Umbilical cord (tissue), 2 donors: ENCODE measurements at places on chromosomes 16 and 17. TPM values are rescaled to one million over a fixed set of nuclear protein-coding genes. Genes with fewer than 3 reads are reported as not detected.

- DNase-seq = peak; percentile 47
Observed at GRCh38 chr17:12618557-12618956, 47.1 kb upstream of the MYOCD start.

- DNase-seq = no peak
Observed at GRCh38 chr16:19507867-19508266, 14.0 kb downstream of the GDE1 start.

DNA sequence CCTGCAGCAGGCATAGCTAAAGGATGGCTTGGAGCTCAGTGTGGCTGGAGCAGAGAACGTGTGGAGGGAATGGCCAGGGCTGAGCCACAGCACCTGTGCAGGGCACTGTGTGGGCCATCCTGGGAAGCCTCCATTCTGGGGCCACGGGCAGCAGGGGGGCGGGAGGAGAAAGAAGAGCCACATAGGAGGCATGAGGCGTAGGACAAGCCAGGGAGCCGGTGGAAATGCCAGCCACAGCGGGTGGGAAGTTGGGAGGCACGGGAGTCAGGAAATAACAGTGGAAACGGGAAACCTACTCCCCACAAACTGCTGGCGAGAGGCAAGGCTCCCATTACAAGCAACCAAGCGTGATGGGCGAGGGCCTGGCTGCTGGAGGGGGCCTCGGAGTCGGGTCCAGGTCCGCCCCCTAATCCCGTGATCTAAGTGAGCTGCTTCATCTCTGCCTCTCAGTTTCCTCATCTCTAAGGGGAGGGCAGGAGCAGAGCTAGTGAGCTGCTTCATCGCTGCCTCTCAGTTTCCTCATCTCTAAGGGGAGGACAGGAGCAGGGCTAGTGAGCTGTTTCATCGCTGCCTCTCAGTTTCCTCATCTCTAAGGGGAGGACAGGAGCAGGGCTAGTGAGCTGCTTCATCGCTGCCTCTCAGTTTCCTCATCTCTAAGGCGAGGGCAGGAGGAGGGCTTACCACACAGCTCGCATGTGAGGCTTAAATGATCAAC lies 104.9 kb downstream of the ADCY9 start:
- DNase-seq = peak; percentile 38

- no peak for DNase-seq
Observed at GRCh38 chr16:46731691-46732555, 16.2 kb downstream of the MYLK3 start.

DNA sequence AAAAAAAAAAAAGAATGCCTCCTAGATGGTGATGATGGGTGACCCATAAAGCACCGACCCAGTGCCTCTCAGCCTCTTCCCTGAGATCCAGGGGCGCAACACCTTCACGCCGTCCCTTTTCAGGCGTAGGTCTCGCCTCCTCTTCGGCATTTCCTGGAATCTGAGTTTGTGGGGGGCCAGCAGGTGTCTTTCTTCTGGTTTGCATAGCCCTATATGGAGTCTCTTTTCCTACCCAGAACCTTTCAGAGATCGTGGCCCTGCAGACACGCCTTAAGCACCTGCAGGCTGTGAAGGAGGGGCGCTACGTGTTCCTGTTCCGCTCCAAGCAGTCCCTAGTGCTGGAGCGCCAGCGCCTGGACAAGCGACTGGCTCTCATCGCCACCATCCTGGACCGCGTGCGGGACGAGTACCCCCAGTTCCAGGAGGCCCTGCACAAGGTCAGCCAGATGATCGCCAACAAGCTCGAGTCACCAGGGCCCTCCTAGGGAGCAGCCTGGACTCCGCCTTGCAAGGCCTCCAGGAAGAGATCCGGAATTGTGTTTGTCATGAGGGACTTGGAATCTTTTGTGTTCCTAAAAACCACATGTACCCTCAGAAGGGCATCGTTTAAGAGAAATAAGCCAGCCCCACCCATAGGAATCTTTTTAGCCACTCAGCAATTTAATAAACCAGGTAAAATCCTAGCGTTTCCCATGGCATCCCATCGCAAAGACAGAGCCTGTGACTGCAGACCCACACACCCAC lies 1.9 kb upstream of the GAA start:
- no peak for DNase-seq

DNA sequence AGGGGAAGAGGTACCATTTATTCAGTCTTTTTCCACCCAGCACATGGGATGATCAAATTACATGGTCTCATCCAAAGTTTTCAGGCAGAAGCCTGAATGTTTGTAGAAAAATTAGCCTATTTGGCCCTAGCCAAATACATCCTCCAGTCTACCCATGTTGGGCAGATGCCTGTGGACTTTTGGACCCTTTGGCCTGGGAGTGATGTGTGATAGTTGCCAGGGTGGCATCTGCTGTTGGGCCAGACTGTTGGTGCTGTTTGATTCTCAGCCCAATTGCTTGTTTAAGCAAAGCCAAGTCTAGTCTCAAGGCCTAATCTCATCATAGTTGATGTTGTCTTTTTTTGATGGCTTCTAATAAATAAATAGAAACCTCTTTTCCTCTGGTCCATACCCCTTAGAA lies 419.0 kb downstream of the CDH13 start:
- no peak for DNase-seq

GRCh38 chr16:17759451-17760390 lies 289.0 kb upstream of the XYLT1 start:
- no peak for DNase-seq

- no peak for DNase-seq
Observed at GRCh38 chr17:4199818-4200402, 56.9 kb downstream of the CYB5D2 start.

- peak; percentile 5 for DNase-seq
Observed at GRCh38 chr16:25747160-25747758, 55.5 kb downstream of the HS3ST4 start.

DNA sequence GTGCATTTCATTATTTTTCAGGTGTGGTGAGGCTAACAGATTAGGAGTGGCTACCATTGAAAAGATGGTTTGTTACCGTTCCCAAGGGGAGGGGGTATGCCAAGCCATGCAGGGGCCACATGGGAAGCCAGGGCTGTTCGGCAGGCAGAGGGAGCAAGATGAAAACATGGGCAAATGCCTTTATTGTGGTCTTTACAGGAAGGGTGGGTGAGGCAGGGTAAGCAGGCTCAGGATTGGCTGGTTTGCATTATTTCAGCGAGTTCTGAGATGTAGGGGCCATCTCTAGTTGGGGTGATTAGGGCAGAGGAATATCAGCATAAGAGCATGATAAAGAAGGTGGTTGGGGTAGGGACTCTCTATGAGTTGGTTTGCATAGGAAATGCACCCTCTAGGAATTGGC lies 117.6 kb downstream of the CCT6B start:
- DNase-seq = no peak

GRCh38 chr17:62566996-62567578 lies 60.4 kb upstream of the MRC2 start:
- DNase-seq = no peak

DNA sequence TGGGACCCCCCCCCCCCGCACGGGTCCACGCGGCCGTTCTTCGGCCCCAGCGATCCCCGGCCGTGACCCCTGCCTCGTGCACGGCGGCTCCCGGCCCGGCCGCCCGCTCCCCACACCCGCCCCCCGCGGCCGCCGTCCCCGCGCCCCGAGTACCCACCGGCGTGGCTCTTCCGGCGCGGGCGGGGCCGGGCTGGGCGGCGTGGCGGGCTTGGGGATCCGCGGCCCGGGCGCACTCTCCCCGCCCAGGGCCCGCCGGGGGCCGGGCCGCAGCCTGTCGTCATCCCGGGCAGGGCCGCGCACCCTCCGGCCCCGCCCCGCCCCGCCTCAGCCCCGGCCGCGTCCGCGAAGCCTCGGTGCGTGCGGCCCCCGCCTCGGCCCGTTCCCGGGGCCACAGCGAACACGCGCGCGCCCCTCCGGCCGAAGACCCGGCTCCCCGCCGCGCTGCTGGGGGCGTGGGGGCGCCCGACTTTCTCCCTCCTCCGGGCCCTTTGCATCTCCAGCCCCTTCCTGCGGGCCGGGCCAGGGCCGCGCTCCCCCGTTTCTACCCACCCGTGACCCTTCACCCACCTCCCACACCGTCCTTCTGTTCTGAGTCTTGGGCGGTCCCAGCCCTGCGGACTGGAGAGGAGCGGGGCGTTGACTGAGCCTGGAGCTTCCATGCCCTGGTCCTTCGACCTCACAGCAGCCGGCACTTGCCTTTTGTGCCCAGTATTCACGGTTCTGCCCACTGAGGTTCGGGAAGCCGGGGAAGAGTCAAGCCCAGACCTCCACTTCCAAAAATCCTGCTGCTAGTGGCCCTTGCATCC lies 840 bp downstream of the MYO1C start:
- peak; percentile 77 for DNase-seq

DNA sequence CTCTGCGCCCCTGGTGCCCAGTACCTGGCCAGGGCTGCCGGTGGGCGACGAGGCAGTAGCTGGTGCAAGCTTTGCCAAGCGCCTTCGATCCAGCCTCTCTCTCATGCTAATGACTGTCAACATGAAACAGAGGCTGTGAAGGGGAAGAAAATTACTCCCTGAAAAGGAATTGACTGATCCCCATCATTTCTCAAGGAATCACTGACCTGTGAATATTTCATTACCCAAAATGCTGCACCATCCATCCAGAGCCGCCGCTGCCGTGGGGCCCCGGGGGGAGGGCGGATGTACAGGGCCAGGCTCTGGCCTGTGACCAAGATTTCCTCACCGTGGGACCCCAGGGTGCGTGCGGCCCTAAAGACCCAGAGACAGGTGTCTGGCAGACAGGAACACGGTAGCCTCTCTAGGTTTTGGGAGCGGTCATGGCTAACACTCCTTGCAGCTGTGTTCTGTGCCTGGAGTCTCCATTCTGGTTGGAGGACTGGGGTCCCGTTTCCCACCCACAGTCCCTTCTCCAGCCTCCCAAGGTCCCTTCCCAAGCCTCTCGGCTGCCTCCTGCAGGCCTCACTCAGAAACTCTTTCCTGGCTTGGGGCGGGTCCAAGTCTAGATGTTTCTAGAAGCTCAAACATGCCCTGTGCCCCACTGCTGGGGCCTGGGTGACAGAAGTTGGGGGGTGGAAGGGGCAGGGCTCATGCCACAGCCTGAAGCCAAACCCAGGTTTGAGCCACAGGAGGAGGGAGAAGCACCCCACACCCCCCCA lies 73.3 kb downstream of the ENGASE start:
- no peak for DNase-seq

- no peak for DNase-seq
Observed at GRCh38 chr16:4513086-4513860, 25.3 kb downstream of the CDIP1 start.

GRCh38 chr16:75108792-75109731 lies 7.5 kb downstream of the LDHD start:
- peak; percentile 87 for DNase-seq

DNA sequence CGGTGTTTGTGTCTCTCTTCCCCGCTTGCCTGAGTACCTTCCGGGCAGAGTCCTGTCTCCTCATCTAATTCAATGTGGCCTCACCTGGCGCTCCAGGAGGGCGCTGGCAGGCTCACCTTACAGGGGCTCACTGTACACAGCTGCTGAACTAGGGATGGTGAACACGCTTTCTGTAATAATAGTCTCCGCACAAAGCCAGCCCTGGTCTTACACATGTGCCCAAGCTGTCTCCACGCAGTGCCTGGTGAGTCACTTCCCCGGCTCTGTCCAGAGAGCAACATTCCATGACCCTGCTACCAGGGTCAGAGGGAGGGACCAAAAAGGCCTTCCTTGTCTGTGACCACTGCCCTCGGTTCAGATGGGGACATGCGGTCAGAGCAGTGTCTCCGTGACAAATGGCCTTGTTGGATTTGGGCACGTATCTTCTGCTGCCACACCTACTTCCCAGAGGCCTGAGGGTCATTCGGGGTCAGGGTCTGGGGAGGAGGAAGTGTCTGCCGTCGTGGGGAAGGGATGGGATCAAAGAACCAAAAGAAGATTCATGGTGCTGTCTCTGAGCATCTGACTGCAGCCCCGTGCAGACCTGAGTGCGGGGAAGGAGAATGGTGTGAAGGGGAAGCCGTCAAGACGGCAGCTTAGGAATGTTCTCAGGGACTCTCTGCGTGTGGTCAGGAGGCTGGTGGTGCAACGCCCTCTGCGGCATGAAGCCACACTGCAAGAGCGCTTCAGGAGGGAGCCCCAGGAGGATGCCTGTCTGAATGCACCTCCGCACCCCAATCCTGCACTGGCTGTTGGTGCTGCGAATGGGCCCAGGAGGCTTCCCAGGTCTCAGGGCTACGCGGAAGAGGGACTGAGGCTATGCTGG lies 68.8 kb downstream of the IL21R start:
- DNase-seq = no peak

- peak; percentile 79 for DNase-seq
Observed at GRCh38 chr16:69613378-69614154, 47.8 kb downstream of the NFAT5 start.

GRCh38 chr17:73017658-73018057 lies 74.8 kb downstream of the SLC39A11 start:
- DNase-seq = peak; percentile 75

DNA sequence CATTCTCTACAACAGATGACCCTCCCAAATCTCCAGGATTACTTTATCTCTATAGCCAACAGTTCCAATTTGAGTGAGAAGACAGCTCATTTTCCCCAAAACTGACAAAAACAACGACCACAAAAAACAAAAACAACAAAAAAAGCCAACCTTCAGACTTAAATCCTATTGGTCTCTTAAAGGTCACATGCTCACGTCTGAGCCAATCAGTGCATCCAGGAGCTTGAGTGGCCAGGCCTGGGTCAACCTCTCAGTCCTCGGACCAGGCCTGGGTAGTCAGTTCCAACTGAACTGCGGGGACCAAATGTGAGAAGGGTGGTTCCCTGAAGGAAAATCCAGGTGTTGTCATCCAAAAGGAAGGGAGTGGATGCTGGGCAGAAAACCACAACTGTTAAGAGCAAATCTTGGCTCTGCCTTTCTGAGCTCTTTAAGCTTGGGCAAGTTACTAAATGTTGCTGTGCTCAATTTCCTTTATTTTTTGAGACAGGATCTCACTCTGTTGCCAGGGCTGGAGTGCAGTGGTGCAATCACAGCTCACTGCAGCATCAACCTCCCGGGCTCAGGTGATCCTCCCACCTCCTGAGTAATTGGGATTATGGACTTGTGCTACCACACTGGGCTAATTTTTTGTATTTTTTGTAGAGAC lies 43.0 kb upstream of the MSI2 start:
- no peak for DNase-seq

- no peak for DNase-seq
Observed at GRCh38 chr16:11358531-11358930, 13.3 kb downstream of the RMI2 start.

- DNase-seq = no peak
Observed at GRCh38 chr17:58136669-58137279, 11.4 kb upstream of the OR4D1 start.

GRCh38 chr17:38608648-38609047 lies 2.9 kb upstream of the SRCIN1 start:
- no peak for DNase-seq

GRCh38 chr17:44115585-44116415 lies 7.6 kb downstream of the HDAC5 start:
- DNase-seq = no peak

GRCh38 chr16:8894736-8895334 lies 12.7 kb downstream of the LITAFD start:
- no peak for DNase-seq

GRCh38 chr17:27630607-27631410 lies at the start of gene LGALS9:
Gene LGALS9 (plus strand): TSS chr17:27631188. CDS start chr17:27631266, 78 bp downstream.
- peak; percentile 31 for DNase-seq

The CA4 gene
- total RNA-seq = not detected

The COPRS gene
- total RNA-seq = 103 TPM

The ADORA2B gene
- 13.5 TPM for total RNA-seq

The SLC52A1 gene
- 1.4 TPM for total RNA-seq

The PKMYT1 gene
- total RNA-seq = 6.0 TPM

The ZFHX3 gene
- 26.7 TPM for total RNA-seq

The SLC47A1 gene
- total RNA-seq = 0.48 TPM

The SAMD14 gene
- 5.5 TPM for total RNA-seq

The ZNF385C gene
- 1.2 TPM for total RNA-seq

The OR4D1 gene
- 4.6 TPM for total RNA-seq

The HOXB7 gene
- 0.96 TPM for total RNA-seq

The C16orf86 gene
- 1.7 TPM for total RNA-seq

The CRAMP1 gene
- total RNA-seq = 6.0 TPM

The KRT39 gene
- total RNA-seq = 2.4 TPM

The CDH16 gene
- total RNA-seq = not detected

The TNP2 gene
- 5.3 TPM for total RNA-seq
